Posterior vena cava (tissue), 2 donors: ENCODE measurements at places on chromosomes 6 and 20. TPM values are rescaled to one million over a fixed set of nuclear protein-coding genes. Genes with fewer than 3 reads are reported as not detected.
A peak's percentile ranks its signal among the peaks of the same experiment; 100 is the strongest.

Gene OR12D3
- total RNA-seq: not detected

Gene AIF1
- total RNA-seq: 18.1 TPM

DNA sequence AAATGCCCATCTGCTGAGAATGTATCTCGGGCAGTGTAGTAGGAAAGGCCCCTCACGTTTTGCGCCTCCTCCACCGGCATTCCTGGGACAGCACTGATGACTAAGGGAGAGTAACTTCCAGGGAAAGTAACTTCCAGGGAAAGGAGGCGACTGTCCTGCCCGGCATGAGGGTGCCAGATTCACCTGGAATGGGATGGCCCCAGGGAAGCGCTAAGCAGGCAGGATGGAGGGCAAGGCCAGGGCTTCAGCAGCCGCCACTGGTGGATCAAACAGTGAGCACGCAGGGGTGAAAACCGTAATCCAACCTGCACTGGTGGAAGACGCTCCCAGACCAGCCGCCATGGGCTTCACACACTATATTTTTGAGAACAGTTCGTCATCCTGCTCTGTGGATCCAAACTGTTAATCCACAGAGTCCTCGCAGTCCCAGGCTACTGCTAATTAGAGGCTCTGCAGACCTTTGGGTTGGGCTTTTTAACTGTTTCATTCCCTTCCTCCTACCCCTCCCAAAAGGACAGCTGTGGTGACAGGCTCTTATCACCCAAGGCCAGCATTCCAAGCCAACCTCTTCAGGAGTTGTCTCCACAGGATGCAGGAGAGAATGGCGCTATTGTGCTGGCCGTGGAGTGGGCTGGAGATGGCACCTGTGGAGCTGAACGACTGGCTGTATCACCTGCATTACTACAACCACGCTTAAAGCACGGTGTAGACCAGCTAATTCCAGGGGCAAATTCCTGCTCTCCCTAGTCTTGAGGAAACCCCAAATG, 178.9 kb downstream of the DLL1 start:
- DNase-seq: peak; percentile 66

GRCh38 chr6:152700427-152700826, 2.7 kb downstream of the MYCT1 start:
- DNase-seq: no peak

- DNase-seq: peak; percentile 92
Measured at GRCh38 chr20:54643761-54644160, 168.4 kb downstream of the DOK5 start.
